ENCODE measurements at places on chromosomes 3 and 15.

GRCh38 chr3:4061783-4062360 lies 241.3 kb upstream of the SETMAR start:
- no peak for DNase-seq

DNA sequence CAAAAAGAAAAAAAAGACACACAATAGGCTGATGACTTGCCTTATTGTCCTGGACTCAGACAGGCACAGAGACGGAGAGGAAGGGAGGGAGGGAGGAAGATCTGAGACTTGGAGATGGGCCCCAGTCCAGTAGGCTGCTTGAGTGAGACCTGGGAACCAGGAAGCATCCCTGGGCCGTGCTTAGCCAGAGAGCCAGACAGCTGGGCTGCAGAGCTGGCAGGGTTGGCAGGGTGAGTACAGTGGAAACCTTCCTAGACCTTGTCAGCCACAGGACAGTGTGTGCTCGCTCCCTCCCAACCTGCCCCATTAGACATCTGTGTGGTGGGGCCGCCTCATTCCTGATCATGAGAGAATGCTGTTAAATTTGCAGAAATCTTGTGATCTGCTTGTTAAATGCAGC lies 107.9 kb upstream of the ALDH1A3 start:
- no peak for DNase-seq

- DNase-seq: no peak
Observed at GRCh38 chr3:14539384-14539741, 779 bp downstream of the GRIP2 start.

- DNase-seq: no peak
Observed at GRCh38 chr3:144058713-144059112, 87.1 kb downstream of the DIPK2A start.

- peak; percentile 61 for DNase-seq
Observed at GRCh38 chr3:143241481-143241951, 121.9 kb downstream of the CHST2 start.

DNA sequence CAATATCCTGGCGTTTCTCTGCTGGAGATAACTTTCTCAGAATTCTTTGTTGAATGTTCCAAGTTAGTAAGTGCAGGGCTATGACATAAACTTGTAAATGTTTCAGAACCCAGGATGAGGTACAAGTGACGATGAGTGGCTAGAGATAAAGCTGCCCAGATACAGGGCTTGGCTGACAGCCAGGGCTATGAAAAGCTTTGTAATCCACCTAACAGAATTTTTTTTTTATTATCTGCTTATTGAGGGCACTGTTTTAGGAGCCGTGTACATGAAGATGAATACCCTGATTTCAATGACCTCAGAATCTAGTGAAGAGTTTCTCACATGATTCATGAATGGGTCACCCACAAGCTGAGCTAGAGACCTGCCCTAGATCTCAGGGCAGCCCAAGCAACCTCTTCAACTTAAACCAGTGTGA lies 431.4 kb downstream of the DIPK2A start:
- no peak for DNase-seq

DNA sequence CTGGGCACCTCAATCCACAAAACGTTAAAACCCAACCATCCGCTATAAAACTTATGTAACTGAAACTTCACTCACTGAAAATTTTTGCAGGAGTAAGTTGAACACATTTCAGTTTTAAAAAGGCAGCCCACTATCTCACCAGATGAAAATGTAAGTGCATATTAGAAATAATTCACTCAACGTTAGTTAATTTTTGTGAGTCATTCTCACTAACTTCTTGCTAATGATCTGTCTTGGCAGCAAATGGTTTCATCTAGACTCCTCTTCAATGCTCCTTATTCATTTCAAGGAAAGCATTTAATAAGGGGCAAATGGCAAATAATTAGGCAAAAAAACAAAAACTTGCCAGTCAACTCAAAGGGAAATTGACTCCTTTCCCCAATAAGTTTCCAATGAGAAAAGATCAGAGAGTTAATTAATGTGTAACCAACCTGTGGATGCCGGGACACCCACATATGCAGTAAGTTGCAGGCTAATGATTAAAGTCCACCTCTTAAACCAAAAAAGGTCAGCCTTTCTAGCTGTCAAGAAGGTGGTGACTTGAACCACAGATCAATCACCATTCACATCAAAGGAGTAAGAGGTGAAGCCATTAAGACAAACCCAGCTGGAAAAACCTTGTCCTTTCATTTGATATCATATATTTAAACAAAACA lies 22.9 kb upstream of the PRICKLE2 start:
- DNase-seq: no peak

- no peak for DNase-seq
Observed at GRCh38 chr3:186165331-186165730, 56.4 kb upstream of the ETV5 start.

DNA sequence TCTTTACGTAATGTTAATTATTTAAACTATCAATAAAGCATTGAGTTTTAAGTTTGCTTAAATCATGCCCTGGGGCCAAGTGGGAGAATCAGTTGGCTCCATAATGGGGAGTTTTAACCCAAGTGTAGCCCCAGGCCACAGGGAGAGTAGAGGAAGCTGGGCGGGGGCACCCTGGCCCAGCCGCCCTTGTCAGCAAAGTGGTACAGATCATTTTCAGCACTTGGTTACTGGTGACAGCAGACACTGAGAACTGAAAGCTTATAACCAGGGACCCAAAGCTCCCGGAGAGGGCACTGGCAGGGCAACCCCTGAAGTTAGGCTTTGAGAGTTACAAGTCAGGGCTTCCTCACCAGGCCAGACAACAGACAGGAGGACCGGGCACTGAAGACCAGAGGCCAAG lies 90.6 kb downstream of the SEMA5B start:
- no peak for DNase-seq

- DNase-seq: no peak
Observed at GRCh38 chr3:110069761-110070160, 732.4 kb upstream of the DPPA4 start.

GRCh38 chr15:75584121-75584520 lies 5.0 kb upstream of the PTPN9 start:
- DNase-seq: no peak
